ENCODE measurements at places on chromosomes 5 and 9.

DNA sequence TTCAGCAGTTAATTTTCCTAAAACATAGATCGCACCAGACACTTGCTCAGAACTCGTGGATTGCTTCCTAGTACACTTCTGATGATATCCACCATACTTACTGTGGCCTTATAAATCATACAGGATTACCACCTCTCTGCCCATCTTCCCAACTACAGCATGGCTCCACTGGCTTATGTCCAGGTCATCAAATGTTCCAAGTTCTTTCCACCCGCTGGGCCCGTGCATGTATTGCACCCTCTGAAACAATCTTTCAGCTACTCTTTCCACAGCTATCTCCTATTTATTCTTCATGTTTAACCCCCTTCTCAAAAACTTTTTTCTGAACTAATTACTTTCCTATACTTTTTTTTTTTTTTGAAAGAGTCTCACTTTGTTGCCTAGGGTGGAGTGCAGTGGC lies 18.5 kb downstream of the FBXW2 start:
- DNase-seq = no peak

GRCh38 chr5:44888435-44888834 lies 79.7 kb downstream of the MRPS30 start:
- no peak for DNase-seq

DNA sequence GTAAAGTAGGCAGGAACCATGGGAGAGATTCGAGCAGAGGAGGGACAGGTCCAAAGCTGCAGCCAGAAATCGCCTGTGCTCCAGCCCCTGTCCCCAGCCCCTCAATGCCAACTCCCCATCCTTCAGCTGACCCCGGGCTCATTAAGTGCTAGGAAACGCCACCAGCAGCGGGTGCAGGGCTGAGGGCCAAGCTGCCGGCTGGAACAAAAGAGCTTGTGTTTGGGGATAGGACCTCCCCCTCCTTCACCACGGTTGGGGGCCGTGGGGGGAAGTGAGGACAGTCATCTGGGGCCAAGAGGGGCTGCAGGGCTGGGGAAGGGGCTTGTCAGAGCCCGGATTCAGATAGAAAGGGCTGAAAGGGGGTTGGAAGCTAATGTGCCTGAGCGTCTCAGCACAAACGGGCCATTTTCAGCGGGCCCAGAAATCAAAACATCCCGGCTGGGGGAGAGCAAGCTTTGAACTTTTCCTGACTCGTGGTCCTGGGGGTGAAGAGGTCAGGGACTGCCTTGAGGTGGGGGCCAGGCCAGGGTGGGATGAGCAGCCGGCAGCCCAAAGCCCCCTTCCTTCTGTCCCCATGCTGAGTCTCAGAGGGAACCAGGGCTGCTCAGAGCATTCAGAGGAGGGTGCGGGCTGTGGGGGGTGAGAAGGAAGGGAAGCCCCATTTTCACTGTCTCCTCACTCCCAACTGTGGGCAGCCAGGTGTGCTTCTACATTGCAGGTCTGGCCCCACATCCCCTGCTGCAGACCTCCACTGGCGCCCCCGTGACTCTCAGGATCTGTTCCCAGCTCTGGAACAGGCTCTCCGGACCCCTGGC lies 69.4 kb upstream of the DAB2IP start:
- no peak for DNase-seq

- no peak for DNase-seq
These were observed 146.6 kb downstream of the ESM1 start for GRCh38 chr5:54838843-54839242.

- no peak for DNase-seq
These were observed 363.1 kb downstream of the ENC1 start for GRCh38 chr5:74277418-74277817.

- no peak for DNase-seq
These were observed 68.9 kb upstream of the EFNA5 start for GRCh38 chr5:107739661-107740060.

GRCh38 chr5:123511290-123511647 lies 708 bp upstream of the CSNK1G3 start:
- DNase-seq = no peak

DNA sequence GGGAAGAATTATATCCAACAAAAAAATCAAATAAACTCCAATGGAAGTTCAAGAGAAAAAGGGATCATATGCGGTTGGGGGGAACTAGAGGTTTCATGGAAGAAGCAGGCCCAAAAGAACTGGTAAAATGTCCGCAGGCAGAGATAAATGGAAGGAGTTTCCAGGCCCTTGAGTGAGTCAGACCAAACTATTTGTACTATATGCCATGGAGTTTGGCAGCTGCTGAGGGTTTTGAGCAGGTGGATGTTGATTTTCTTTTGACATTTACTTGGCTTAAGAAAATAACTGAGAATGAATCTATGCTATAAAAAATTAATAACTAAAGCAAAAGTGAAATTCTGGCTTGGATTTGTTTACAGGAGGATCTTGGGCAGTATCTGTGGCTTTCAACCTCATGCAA lies 33.7 kb downstream of the MINAR2 start:
- no peak for DNase-seq

DNA sequence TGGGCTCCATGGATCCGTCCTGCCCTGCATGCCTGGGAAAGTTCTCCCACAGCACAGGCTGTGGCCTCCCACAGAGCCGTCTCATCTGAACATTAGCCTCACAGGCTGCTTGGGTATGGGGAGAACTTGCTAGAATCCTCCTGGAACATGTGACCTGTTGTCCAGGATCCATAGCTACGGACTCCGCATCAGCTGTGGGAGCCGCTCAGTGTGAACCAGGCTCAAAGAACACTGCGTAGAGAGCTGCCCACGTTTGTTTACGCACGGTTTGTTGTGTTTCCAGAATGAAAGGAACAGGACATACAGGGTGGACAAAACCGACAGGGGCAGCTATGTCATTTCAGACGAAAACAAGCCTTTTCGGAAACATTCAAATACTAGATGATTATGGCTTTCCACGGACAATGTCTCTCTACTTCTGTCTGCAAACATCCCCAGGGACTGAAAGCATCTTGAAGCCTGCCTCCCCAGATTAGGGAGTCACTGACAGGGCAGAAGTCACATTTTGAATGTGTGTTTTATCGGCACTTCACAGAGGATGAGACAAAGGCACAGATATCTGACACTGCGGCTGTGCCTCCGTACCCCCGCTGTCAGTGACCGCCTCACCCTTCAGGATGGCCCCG lies 390.3 kb downstream of the GADD45G start:
- DNase-seq = no peak

- no peak for DNase-seq
These were observed 29.8 kb downstream of the SPIN1 start for GRCh38 chr9:88418025-88418424.

DNA sequence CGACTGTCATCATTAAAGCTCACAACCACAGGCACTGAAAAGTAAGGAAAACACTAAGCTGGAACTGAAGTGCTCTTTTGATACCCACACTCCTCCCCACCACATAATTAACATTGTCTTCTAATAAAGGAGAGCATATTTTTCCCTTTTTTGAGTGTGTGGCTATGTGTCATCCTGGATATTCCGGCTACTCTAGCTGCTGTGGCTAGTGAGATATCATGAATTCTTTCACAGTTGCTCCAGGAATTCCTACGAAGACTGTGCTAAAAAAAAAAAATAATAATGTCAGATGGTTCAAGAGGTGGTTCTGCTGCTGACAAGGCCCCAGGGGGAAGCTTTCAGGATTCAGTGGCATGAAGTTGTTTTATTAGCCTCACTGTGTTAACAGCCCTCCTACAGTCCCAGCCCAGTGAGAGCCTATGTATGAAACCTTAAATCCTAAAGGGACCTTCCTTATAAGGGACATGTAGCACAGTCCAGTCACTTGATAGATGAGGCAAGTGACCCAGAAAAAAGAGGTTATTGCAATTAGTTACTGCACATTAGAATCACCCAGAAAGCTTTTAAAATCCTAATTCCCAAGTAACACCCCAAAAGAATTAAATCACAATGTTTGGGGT lies 46.6 kb downstream of the TMEM252 start:
- DNase-seq = no peak

DNA sequence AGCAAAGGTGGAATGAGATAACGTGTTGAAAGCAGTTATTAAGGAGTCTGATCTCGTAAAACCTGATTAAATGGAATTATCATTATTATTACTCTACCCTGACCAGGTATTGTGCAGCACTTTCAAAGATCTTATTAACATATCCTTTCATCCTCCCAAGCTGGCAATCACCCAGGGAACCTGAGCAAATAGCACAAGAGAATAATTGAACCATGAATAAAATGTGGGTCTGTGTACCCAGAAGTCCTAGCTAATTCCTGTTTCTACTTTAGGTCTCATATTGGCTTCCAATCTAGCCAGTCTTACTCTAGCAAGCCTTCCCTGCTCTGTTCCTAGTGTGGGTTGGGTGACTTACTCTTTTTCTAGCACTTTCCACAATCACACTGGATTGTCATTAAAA lies 162.2 kb upstream of the STK32A start:
- DNase-seq = no peak

- no peak for DNase-seq
These were observed 437.9 kb downstream of the RAB3C start for GRCh38 chr5:59020611-59021285.

DNA sequence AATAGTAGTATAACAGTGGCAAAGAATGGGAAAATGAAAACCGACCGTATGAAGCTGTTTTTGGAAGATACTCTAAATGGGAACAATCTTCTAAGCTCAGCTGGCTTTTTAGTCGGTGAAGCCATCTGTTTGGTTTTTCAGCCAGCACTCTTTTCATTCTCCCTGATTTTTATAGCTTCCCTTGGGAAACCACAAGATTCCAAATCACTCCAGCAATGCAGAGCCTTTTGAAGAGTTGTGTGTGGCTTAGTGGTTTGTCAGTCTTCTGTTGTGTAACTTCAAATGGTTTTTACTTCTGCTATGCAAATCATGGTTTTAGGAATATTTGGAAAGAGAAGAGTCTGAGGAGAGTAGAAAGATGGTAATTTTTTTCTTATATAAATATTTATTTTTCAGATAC lies 180.7 kb downstream of the KDM4C start:
- DNase-seq = no peak

GRCh38 chr5:158807946-158808345 lies 291.8 kb downstream of the EBF1 start:
- no peak for DNase-seq

GRCh38 chr5:60173667-60174066 lies 280.1 kb upstream of the PDE4D start:
- no peak for DNase-seq

DNA sequence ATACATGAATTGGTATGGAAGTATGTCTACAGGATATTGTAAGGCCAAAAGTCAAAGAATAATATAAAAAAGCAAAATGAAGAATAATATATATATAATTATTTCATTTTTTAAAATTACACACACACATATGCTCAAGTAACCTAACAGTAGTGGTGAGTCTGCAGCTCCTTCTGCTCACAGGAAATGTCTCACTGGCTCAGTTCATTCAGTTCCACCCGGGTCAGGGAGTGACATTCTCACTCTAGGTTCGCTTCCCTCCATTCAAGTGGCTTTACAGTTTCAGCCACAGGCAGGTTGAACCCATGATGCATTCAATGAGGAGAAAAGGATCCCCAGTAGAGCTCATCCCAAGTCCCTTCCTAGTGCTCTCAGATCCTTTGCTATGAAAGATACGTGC lies 90.8 kb downstream of the SUSD1 start:
- no peak for DNase-seq

- DNase-seq = no peak
These were observed 159.9 kb downstream of the TMEM38B start for GRCh38 chr9:105854026-105854782.

DNA sequence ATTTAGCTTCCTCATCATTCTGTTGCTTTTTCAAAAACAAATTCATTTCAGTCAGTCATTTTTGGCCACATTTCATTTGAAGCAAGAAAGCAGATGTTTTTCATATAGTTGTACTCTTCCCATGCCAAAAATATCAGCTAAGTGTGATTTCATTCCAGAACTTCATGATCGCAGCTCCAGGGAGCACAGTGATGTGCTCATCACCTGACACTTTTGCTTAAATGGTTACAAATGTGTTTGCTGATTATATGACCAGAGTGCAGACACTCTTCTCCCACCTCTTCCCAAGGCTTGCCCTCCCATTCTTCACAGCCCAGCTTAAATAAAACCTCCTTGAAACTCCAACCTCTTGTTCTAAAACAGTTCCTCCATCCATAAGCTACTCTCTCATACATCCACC lies 32.6 kb downstream of the GABRB2 start:
- no peak for DNase-seq

DNA sequence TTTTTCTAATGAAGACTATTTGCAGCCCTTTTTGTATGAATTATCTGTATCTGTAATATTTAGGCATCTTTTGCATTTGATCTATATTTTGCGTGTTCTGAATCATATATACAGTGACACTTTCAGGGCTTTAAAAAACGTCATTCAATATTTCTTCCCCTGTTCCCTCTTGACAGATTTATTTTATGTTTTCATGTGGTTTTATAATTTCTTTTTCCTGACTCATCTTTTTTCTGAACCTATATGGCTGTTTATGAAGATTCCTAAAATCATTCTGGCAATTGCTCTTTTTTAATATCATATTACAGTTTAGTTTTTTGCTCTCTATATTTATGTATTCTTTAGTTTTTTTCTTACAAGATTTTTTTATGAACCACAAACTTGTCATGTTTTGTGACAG lies 67.6 kb downstream of the SMARCA2 start:
- DNase-seq = no peak

DNA sequence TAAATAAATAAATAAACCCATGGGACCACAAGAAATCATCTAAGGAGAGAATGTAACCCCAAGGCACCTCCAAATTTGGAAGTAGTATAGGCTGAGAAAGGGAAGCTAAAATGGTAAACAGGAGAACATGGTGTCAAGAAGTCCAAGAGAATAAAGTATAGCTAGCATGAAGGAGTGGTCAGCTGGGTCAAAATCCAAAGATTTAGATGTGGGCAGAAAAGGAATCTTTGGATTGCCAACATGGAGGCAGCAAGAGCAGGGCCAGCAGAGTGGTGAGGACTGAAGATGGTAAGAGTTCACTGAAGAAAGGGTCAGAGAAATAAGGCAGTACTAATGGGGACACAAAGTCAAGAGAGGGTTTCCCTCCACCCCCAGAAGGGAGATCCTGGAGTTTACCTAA lies 53.0 kb downstream of the TSSK1B start:
- DNase-seq = no peak

- DNase-seq = no peak
These were observed 1.7 kb upstream of the ABL1 start for GRCh38 chr9:130833031-130833990.

GRCh38 chr9:26356491-26356890 lies 536.1 kb downstream of the CAAP1 start:
- no peak for DNase-seq

DNA sequence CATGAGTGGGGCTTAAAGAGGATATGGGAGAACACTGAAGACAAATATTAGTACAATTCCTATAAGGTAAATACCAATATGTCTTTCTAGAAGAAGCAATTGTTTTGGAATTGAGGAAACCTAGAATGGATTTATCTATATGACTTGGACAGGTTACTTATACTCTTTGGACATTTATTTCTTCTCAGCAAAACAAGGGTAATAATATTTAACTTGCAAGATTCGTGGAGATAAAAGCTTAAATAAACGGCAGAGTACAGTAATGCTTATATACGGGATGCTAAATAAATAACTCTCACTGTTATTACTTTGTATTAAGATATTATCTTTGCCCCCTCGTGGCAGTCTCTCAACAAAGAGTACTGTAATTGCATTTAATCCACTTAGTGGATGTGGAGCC lies 8.6 kb downstream of the DMRTA1 start:
- no peak for DNase-seq

GRCh38 chr5:69502767-69503488 lies 10.3 kb downstream of the OCLN start:
- no peak for DNase-seq

- no peak for DNase-seq
These were observed 124.1 kb upstream of the ADRA1B start for GRCh38 chr5:159792180-159792579.
